ENCODE measurements at places on chromosomes 7 and 10.

DNA sequence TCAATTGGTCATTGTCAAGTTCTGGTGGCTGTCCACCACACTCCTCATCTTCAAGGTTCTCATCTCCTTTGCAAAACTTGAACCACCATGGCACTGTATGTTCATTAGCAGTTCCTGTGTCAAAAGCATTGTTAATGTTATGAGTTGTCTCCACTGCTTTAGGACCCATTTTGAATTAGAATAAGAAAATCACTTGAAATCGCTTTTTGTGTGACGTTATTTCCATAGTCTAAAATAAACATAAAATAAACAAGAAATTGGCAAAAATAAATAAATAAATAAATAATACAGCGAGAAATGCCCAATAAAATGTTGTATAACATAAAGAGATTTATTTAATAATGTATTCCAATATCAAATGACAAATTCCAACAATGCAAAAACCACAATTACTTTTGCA, 195.5 kb upstream of the CDC14C start:
- DNase-seq = no peak

DNA sequence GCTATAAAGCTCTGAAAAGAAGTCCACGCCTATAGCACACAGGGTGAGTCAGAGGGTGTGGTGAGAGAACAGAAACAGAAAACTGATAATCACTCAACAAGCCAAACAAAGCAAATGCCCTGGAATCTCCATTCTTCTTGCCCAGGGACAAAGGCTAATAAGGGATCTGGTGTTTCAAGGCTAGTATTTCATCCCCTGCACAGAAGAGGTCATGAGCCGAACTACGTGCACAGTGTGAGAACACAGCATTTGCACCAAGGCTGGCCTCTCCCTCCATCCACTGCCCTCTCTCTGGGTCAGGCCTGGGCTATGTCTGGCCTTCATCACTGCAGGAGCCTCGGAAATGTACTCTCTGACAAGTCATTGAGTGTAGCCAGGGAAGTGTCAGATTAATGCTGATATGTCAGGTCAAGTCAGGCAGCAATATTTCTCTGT, 42.7 kb downstream of the PRR15 start:
- no peak for DNase-seq

DNA sequence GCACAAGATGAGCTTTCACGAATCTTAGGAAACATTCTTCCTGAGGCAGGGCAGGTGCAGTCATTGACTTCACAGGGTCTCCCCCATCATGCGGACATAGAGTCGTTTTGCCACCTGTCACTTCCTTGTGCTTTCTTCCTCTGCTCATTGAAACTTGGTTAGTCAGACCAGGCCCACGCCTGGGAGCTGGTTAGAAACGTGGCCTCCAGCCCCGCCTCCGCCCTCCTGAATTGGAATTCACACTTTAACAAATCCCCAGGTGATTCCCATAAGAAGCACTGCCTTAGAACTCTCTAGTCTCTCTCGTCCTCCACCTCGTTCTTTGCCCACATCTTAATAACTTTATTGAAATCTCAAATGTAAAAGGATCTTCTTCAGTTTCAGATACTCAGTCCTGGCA, 265.5 kb upstream of the FZD8 start:
- no peak for DNase-seq

GRCh38 chr10:124864421-124865193, 63.0 kb downstream of the ABRAXAS2 start:
- DNase-seq = no peak

GRCh38 chr10:59677253-59677831, 32.3 kb downstream of the SLC16A9 start:
- no peak for DNase-seq

DNA sequence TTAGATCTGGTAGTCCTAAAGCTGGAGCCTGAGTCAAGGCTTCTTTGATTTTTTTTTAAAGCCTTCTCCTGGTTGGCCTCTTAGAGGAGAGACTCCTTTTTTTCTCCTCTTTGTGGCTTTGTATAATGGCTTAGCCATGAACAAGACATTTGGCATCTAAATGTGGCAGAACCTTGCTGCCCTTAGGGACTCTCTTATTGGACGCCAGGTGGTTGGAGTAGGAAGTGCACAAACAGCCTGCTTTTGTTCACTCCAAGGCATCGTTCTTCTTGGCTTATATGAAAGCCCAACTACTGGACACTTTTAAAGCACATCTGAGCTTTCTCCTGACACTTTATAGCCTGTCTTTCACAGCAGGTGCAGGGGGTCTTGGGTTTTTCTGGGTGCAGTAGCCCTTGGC, 25.0 kb downstream of the ZPBP start:
- DNase-seq = no peak

DNA sequence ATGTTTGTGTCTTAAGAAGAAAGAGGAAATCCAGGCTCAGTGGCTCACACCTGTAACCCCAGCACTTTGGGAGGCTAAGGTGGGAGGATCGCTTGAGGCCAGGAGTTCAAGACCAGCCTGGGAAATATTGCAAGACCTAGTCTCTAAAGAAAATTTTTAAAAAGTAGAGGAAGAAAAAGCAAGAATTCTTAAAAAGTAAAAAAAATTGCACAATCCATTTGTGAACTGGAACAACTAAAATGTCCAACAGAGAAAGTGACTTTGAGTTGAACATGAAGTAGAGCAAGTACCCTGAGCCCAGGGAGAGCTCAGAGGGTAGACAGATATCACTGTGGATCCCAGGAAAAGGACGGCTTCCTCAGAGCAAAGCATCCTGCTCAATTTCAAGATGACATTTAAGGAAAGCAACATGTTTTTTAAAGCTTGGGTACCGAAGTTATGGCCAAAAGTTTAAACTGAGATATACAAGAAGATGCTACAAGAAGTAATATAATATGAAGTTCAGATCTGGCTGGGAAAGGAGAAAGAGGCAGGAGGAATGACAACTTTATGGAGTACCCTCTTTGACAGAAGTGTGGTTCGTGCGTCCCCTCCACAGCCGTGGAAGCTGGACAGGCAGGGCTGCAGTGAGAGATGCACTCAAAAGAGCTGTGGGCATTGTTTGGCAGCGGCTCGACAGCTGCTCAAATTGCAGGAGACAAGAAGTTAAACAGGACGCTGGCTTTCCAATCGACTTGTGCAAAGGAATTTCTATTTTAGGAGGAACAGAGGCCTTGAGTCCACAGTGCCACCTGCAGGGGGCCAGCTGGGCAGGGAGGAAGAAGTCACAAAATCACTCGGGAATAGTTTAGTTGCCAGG, 201.3 kb downstream of the JCAD start:
- DNase-seq = no peak

DNA sequence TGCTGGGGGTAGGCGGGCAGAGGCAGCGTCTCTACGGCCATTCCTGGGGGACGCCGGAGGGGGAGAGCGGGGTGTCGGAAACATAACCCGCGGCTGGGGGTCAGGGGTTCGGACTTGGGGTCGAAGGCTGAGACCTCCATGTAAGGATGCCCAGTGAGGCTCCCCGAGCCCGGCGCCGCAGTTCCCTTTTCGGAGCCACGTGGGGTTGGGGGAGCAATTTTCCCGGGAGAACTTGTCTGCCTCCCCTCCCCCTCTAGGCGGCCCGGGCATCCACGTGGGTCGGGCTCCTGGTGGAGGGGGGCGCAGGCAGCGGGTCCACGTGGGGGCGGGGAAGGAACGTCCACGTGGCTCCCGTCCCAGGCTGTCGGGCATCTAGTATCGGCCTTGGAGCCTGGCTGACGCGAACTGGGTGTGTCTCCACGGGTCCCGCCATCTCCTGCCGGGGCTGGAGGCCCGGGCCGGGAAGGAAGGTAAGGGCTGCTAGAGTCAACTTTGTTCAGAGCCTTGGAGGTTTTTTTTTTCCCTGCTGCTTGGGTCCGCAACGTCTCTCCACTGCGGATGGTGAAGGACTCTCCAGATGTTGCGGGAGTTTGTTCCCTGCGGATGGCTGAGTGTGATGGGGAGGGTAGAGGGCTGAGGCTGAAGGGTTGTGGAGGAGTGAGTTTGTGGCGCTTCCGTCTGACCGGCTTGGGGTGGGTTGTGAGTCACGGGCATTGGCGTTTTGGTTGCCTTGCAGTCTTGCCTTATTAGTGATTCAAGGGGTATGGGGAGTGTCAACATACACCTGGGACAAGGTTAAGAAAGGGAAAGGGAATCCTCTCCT, 744 bp downstream of the PPRC1 start:
- peak; percentile 70 for DNase-seq

DNA sequence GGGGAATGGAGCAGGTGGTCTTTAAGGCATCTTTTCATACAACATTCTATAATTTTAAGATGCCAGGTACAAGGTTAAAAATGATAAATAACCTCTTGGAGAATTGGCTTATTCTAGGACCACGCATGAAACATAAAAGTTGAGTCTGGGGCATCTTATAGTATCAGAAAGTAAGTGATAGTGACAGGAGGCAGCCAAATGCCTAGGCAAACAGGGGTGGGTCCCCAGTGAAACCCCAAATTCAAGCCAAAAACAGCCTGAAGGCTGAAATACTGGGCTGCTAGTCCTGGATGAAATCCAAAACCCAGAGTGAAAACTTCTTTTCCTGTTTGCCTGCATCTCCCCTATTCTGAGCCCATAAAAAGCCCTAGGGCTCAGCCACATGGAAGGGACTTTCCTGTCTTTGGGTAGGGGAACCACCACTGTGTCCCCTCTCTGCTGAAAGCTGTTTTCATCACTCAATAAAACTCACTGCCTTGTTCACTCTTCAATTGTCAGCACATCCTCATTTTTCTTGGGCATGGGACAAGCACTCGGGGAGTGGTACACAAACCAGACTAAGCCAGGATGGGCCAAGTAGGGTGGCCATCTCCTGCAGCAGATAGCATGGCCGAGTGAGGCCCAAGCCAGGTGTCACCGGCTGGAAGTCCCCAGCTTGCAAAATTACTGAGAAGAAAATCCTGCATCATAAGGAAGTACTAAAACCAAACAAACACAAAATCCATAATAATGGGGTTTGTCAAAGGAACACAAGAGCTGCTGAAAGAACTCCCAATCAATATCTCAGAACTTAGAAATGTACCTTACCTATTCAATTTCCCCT, 241.6 kb upstream of the GALNT17 start:
- DNase-seq = no peak

DNA sequence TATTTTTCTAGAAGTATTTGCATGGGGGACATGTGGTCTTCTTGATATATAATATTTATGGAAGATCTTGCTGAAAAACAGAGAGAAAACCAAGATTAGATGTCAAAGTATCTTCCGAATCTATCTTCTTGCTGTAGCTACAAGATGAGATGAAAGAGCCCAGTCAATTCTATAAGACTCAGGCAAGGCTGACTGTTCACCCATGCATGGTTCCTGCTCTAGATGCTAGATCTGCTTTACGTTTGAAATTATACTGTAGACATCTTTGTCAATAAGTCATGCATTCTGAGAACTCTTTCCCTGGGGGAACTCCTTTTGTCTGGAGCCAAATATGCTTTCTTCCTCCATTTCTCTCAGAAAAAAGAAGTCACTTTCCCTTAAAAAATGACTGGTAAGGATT, 1292.0 kb downstream of the XPNPEP1 start:
- no peak for DNase-seq

DNA sequence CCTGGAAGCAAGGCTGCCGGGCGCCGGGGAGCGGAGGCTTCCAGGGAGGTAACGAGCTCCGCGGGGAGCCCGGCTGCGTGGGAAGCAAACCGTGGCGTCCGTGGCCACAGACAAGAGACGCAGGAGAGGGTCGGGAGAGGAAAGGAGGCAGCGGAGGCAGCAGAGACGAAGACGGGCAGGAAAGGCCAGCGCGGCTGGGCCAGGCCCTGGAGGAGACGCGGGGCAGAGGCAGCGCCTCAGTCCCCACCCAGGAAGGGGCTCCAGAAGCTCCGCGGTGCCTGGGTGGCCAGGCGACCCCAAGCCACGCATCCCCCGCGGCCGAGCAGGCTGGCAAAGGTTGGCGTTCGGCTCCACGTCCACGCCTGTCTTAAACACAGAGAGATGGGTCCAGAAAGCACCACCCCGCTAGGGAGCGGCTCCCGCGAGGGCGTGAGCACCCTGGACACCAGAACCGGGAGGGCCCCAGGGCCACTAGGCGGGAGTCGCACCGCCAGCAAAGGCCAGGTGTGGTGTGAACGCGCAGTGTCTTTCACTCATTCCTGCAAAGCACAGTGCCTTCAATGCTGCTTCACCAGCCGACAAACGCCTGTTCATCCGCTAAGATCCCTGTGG, 97.3 kb downstream of the PTPRN2 start:
- DNase-seq = no peak

DNA sequence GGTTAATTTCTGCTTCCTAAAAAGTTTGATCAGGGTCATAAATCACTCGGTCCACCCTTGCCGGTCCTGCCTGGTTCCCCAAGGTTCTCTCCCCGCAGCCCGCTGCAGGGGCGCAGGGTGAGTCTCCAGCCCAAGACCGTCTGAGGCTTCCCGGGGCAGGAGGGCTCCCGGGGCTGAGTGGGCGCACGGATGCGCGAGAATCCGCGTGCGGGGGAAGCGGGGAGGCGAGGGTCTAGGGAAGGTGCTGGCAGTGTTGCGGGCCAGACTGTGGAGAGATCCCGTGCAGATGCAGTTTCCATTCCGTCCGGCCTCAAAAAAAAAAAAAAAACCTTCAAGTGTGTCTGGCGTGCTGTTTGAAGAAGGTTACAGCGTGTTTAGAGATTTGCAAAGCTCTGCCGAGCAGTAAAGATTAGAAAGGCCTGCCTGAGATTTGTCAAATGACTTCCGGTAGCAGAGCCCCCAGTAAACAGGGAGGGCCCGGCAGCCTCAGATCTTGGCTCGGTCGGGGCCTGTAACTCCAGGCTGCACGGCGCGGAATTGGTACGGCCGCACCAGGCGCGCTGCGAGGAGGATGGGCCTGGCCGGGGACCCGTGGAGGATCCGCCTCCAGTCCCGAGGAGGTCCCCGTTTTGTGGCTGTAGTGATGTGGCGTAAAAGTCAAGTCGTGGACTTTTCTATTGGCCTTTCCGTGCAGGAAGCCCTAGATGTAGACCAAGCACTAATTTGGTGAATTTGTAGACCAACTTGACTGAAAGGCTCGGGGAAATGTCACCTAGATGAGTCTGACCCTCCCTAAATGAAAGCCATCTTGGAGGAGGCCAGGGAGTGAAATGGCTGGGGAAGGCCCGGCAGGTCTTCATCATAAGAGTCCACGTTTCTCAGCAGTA, 293.2 kb upstream of the NFE2L3 start:
- DNase-seq = no peak

DNA sequence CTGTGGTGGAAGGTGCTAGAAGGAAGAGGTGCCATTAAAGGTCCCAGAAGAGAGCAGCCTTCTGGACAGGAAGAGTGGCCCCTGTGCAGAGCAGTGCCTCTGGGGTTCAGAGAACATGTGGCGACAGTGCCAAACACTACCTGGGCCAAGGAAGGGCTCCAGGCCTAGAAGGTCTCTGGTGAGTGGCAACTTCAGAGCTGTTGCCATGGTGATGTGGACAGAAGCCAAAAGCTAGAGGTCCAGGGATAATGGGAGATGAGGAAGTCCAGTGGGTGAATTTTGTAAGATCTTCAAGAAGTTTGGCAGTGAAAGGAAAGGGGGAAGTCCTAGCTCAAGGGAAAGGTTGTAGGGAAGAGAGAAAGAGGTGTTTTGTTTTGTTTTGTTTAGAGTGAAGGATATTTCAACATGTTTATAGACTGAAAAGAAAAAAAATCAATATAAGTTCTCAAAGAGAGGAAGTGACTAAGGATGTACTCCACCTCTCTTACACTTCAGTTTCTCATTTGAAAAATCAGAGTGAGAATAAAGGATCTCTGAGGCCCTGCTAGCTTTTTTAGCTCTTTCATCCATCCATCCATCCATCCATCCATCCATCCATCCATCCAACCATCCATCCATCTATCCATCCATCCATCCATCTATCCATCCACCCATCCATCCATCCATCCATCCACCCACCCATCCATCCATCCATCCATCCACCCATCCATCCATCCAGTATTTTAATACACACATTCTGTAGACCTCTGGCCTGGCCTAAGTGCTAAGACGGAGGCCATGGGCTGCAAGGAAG, 77.1 kb upstream of the DUSP5 start:
- DNase-seq = no peak

- DNase-seq = peak; percentile 56
Observed at GRCh38 chr7:130180571-130181262, 24.5 kb downstream of the TMEM209 start.

- no peak for DNase-seq
Observed at GRCh38 chr7:5546626-5547025, 123.0 kb upstream of the TNRC18 start.
